Activated T-cell treated with anti-CD3 and anti-CD28 coated beads, Interleukin-2, amount 50 U/mL, for 72 hours (primary cell): ENCODE measurements at places on chromosomes 13 and 19.

DNA sequence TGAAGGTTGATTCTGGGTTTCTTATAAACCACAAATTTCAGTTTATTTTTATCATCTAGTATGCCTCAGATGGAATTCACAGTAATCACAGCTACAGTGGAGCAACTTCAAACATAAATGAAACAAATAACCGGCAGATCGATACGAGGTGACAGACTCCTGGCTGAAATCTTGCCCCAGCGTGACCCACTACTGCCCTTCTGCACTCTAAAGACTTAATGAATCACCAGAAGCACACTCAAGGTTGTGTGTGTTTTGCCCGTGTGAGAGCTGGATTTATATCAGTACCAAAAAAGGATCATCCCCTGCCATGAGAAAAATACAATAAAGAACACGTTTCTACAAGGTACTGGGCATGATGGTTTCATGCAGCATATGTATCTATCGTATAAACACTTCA, 161.7 kb downstream of the KLF12 start:
- H3K27ac ChIP-seq, result no peak overlapping the region
- H3K4me3 ChIP-seq, result no peak overlapping the region
- no peak for DNase-seq

GRCh38 chr19:30855442-30855841, 483.3 kb downstream of the ZNF536 start:
- H3K27ac ChIP-seq, result no peak overlapping the region
- H3K27me3 ChIP-seq, result peaks cover 4% of the 10 kb centered on the region
- H3K36me3 ChIP-seq, result no peaks in the 10 kb centered on the region
- no peaks in the 10 kb centered on the region for H3K4me1 ChIP-seq

GRCh38 chr13:46622630-46623256, 69.8 kb downstream of the LRCH1 start:
- no peaks in the 10 kb centered on the region for H3K36me3 ChIP-seq
- peaks cover 52% of the 10 kb centered on the region for H3K4me1 ChIP-seq
- H3K27ac ChIP-seq, result no peak overlapping the region
- no peak for DNase-seq

DNA sequence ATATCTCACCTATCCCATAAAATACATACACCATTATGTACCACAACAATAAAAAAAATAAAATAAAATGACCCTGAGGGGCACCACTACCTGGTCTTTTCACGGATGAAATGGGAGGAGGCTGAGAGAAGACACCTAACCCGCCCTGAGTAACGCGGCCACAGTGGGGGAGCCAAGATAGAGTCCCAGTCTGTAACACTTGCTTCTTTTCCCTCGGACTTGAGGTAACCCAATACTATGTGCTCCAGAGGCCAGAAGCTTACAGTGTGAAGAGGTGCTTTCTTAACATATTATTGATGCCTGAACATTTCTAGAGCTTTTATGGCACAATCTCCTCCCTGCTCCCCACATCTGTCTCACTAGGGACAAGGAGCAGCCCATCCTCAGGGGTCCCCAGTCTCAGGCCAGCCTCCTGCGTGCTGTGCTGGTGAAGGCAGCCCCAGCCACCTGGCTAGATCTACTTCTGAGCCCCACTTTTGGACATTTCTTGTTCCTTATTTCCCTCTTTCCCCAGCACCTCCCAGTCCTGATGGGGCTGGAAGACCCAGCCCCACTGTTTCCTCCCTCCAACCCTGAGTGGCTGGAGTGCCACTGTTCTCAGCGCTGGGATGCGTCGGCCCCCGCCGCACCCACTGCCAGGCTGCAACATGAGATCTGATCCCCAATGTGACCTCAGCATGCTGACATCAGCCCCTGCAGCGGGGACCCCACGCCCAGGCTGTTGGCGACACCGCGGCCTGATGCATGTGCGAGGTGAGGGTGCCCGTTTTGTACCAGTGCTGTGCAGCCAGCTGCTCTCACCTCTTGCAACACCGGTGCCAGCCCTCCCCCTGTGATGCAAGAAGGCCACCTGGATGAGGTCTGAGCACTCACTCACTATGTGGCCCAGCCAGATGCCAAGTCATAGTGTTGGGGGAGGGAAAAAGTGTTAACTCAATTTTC, 143.3 kb downstream of the DCLK1 start:
- no peaks in the 10 kb centered on the region for H3K4me1 ChIP-seq
- H3K4me3 ChIP-seq, result no peak overlapping the region
- H3K27me3 ChIP-seq, result no peaks in the 10 kb centered on the region
- no peak for DNase-seq
- H3K27ac ChIP-seq, result no peak overlapping the region
- no peaks in the 10 kb centered on the region for H3K36me3 ChIP-seq

GRCh38 chr13:49295244-49295643, 47.5 kb downstream of the CDADC1 start:
- no peak overlapping the region for H3K4me3 ChIP-seq
- peaks cover 8% of the 10 kb centered on the region for H3K4me1 ChIP-seq
- no peaks in the 10 kb centered on the region for H3K36me3 ChIP-seq
